ENCODE measurements at places on chromosomes 12 and 14.

- no peak for DNase-seq
Observed at GRCh38 chr14:51954031-51954430, 35.3 kb upstream of the RTRAF start.

- peak; percentile 77 for DNase-seq
Observed at GRCh38 chr12:22100958-22101748, 55.1 kb downstream of the CMAS start.

DNA sequence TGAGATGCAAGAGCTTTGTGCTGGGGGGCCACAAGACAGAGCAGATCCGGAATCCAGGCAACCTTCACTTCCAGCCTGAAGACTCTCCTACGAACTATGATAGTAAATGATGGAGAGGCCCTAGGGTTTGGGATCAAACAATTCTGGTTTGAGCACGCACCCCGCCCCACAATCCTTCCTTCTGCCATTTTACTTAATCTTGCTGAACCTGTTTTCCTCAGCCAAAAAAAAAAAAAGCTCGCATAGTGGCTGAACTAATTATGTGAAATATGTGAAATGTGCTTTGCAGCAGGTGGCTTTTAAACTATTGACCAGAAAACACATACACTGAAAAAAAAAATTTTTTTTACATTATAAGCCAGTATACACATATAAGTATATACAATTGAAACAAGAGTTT is 667 bp upstream of the ITFG2 start:
- no peak for DNase-seq

GRCh38 chr12:97790281-97790680 is 327.7 kb downstream of the RMST start:
- no peak for DNase-seq

- no peak for DNase-seq
Observed at GRCh38 chr14:23441076-23441475, 5.6 kb upstream of the MYH7 start.

GRCh38 chr12:121452340-121452984 is 52.5 kb downstream of the RNF34 start:
- DNase-seq = peak; percentile 47

- no peak for DNase-seq
Observed at GRCh38 chr12:6430124-6430989, 14.4 kb upstream of the CD27 start.
